ENCODE measurements at places on chromosomes 1 and 21.
A peak's percentile ranks its signal among the peaks of the same experiment; 100 is the strongest.

DNA sequence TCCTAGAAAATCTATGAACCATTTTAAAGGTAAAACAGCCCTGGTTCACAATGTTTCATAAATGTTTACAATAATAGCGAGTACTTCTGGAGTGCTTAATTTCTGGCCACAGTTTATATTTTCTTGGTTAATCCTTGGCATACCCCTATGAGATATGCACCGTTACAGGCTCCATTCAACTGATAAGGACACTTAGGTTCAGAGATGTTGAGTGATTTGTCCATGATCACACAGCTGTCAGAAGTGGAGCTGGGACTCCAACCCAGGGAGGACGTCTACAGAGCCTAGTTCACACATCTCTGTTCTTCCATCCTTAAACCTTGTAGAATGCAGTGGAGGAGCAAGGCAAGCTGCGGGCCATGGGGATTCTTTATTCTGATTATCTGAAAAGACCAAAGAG lies 48.4 kb upstream of the RUNX1 start:
- DNase-seq: no peak

DNA sequence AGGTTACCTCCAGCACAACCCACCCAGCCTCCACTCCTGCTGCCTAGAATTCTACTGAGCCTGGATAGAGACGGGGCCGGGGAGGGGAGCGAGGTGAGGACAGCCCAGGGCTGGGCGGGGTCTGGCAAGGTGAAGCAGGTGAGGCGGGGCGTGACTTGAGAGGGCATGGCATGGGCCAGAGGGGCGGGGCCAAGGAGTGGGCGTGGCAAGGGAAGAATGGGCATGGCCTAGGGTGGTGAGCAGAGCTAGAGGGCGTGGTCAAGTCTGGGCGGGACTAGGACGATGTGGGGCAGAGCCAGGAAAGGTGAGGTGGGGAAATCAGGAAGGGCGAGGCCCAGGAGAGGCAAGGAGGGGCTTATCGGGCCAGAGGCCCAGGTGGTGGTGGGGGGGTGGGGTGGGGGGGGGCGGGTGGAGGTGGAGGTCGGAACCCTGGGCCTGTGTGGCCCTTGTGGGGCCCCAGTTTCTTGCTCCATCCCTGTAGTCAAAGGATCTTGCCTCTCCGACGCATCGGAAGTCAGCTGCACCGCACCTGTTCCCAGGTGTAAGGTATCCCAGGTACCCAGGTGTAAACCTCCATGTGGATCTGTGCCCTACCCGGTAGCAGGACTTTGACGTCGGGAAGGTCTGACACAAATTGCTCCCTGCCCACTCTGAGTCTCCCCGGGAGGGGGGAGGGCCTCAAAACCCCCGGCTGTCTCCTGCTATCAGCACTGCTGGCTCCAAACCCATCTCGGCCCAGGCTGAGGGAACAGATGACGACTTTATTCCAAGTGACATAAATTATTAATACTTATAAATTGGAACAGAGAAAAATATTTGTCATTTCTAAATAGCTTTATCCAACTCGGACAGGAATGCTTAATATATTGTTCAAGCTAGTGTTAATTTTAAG lies 32.9 kb upstream of the UTS2 start:
- DNase-seq: no peak

GRCh38 chr1:52153898-52154297 lies 12.0 kb downstream of the ZFYVE9 start:
- no peak for DNase-seq

- no peak for DNase-seq
Observed at GRCh38 chr1:181604482-181605249, 121.3 kb downstream of the CACNA1E start.

DNA sequence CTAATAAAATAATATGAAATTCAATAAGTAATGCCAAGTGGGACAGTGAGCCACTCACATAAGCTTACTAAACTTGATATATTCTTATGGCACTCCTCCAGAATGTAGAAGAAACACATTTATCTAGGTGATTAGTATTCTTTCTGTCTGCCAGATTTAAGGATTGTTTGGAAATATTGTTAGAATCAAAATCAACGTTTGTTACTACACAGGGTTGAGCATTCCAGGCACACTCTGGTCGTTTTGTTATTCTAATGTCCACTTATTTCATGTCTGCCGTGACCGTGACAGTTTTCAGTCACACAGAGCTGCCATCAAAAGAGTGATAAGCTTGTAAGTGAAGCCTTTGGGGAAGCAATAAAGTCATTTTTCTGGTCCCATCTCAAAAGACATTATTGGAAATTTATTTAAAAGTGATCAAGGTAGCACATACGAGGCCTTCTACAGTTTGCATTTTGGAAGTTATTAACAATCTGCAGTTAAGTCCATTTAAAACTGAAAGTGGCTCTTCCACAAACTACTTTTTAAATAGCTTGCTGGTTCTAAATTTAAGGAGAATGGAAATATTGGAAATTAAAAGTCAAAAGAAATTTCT lies 38.0 kb downstream of the NFIA start:
- DNase-seq: no peak

GRCh38 chr1:51568231-51568935 lies 48.5 kb upstream of the OSBPL9 start:
- DNase-seq: no peak

DNA sequence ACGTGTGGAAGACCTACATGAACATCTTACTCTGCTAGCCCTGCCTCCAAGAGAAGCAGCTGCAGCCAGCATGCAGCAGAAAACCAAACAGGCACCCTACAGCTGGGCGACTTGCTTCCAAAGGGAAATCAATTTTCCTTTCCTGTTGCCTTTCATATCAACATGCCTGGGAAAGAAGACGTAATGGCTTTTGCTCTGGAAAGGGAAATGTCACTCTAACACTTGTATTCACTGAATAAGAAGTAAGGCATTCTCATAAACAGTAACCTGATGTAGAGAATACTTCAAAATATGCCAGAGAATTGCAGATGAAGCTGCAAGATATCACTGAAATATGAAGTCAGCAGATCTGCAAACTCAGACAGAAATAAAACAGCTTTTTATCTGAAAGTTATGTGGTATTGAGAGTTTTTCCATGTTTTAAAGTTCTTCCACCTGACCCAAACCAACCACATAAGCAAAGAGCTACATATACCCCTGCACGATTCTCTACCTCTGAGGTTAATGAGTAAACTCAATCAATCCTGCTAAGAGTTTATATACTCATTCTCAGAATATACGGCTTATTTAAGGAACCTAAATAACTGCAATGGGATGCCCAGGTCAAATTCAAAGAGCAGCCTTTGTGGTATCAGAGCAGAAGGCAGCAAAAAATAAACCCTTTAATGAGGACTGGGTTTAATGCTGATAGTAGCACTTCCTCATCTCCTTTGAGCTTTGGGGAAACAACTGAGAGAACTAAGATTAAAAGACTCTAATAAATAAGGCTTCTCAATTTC lies 150.9 kb downstream of the RERE start:
- DNase-seq: no peak

DNA sequence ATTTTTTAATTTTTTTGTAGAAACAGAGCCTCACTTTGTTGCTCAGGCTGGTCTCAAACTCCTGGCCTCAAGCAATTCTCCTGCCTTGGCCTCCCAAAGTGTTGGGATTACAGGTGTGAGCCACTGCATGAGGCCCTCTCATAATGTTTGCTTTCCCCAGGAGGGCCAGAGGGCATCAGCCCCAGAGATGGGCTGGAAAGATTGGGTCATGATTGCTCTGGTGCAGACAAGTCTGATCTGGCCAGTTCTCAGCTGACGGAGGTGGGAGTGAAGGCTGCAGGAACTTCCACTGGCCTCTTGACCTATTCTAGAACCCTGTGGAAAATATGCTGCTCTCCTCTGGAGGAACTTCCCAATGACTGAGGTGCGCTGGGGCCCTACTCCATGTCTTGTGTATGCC lies 43.4 kb upstream of the RD3 start:
- DNase-seq: no peak

- peak; percentile 52 for DNase-seq
Observed at GRCh38 chr21:35840197-35840799, 220.0 kb downstream of the SETD4 start.

DNA sequence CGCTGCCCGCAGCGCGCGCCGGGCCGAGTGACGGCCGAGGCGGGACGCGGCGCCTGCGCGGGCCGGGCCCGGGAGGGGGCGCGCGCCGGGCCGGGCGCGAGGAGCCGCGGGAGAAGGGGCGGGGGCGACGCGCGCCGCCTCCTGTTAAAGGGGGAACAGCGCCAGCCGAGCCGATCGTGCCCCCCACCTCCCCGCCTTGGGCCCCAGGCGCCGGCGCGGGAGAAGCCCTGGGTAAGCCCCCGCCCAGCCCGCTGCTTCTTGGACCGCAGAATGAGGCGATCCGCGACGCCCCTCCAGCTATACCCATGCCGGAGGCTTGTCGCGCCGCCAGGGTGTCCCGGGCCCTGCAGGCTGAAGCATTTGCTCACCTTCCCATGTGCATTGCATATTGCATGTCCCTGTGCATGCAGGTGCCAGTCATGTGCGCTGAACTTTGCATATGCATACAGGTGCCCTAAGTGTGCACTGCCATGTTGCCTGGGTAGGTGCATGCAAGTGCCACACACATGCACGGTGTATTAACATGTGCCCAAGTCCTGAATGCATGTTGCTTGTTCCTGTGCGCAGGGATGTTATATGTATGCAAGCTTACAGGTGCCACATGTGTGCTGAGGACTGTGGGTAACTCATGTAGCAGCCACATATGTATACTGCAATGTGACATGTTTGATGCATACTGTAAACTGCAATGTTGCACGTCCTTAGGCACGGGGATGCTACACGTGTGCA lies at the start of gene ADGRB2:
ADGRB2 (minus strand) TSS at position 29 of the 729 bp plus-strand sequence. CDS start 7,119 bp downstream, outside the sequence.
- DNase-seq: no peak

GRCh38 chr1:51203874-51204245 lies 32.2 kb upstream of the RNF11 start:
- DNase-seq: no peak

GRCh38 chr1:54499360-54500106 lies 48.5 kb upstream of the ACOT11 start:
- DNase-seq: peak; percentile 48

GRCh38 chr1:55466921-55467320 lies 251.8 kb upstream of the USP24 start:
- no peak for DNase-seq

GRCh38 chr1:15836772-15837669 lies 10.5 kb upstream of the SPEN start:
- no peak for DNase-seq

DNA sequence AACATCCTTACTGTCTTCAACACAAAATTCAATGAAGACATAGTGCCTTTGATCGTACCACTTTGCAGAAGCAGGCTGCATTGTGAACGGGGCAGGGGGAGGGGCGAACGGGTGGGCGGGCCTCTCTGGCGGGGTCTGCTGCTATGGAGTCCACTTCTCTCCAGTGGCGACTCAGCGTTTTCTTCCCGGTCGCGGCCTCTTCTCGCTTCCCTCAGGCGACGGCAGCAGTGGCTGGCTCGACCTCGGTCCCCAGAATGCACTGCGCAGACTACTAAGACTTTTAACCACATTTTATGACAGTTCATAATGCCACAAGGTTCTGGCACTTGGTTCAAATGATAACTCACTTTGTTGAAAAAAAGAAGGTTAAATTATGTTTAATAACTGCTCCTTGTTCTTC lies 21.2 kb downstream of the GBP2 start:
- no peak for DNase-seq

DNA sequence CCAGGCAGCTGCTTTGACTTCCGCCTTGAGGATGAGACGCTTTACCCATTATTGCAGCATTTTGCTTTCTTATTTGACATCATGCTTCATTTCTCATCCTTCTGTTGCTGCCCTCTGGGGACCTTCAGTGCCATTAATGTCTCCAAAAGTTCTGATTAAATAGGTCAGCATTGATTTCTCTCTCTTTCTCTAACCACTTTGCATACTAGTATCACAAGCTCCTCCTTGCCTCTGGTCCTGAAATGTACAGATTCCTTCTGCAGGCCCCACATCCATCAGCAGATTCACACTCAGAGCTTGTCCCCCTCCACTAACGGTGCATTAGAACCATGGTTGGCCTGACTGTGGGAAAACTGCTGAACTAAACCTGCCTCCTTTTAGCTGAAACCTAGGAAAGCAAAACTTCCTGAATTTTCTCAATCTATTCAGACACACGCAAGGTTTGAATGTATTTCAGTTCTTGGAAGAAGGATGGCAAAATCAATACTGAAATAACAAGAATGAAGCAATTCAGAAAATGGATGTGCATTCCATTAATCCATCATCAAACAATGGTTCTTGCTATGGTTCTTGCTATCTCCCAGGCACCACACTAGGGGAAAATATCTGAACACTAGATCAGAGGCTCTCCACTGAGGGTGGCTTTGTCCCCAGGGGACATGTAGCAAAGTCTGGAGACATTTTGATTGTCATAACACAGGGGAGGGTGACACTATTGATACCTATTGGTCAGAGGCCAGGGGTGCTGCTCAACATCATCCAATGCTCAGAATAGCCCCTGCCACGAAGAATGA lies 154.5 kb downstream of the PCP4 start:
- DNase-seq: no peak

GRCh38 chr1:88890791-88891317 lies 513 bp downstream of the GTF2B start:
- DNase-seq: peak; percentile 38

- no peak for DNase-seq
Observed at GRCh38 chr1:173536223-173536622, 59.1 kb downstream of the PRDX6 start.

DNA sequence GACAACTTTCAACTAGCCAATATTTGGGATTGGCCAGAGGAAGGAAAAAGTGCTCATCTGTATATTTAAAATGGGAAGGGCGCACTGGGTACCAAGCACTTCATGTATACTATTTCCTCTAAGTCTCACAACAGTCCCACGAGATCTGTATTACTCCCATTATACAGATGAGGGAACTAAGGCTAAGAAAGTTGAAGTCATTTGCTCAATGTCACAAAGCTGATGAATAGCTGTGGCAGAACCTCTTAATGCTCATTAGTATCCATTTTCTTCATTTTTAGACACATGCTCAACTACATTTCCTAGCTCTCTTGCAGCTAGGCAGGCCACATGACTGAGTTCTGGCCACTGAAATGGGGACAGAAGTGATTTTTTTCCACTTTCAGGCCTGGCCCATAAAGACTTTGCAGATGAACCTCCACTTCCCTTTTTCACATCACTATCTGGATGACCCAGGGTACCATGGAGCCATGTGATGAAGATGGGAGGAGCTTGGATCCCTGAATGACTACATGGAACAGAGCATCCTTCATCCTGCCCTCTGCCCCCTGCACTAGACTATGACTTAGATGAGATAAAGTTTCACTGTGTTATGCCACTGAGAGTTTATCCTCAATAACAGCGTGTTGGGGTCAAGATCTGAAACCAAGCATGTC lies 31.8 kb downstream of the ATF3 start:
- DNase-seq: no peak

DNA sequence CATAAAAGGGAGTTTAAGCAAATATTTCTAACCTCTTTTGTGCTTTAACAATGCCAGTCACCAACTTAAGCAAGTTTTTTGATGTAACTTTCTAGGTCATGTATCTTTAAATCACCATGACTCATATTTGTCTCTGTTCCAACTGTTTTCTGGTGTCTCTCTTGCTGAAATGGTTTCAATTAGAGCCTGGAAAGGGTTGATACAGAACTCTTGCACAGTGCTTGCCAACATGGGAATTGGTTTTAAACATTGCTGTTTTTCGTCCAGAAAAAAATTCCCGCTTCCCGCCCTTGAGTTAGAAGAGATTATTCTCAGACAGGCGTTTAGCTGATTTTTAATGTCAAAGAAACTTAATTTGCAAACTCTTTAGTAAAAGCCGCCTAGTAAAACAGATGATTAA lies 46.4 kb upstream of the SLC22A15 start:
- DNase-seq: no peak

- no peak for DNase-seq
Observed at GRCh38 chr21:33315946-33316710, 8.6 kb upstream of the IFNAR1 start.
